ENCODE measurements at places on chromosomes 1 and 21.

DNA sequence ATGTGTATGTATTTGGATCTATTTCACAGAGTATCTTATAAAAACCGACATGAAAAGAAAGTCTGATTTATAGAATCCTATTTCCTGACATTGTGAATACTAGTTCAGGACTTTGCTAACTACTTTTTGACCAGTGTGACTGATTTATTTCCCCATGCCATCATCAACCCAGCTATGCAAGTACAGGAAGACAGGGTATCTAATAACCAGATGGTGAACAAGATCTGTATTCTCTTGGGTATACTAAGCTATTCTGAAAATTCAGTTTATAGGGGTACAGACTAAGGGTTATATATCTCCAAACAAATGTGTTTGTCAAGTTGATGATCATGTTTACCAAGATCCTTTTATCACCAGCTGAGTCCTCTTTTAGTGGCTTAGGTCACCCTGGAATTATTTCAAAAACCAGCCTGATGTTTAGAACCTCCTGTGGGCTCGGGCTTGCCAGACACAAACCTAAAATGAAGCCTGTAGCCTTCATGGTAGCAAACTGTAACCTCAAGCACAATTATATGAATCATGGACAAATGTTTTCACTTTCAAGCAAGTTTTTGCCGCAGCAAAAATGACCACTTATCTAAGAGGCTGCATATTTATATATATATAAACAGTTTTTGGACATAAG lies 185.1 kb downstream of the FGGY start:
- DNase-seq = peak; percentile 11

- DNase-seq = no peak
Measured at GRCh38 chr1:101284021-101284420, 47.2 kb downstream of the S1PR1 start.

DNA sequence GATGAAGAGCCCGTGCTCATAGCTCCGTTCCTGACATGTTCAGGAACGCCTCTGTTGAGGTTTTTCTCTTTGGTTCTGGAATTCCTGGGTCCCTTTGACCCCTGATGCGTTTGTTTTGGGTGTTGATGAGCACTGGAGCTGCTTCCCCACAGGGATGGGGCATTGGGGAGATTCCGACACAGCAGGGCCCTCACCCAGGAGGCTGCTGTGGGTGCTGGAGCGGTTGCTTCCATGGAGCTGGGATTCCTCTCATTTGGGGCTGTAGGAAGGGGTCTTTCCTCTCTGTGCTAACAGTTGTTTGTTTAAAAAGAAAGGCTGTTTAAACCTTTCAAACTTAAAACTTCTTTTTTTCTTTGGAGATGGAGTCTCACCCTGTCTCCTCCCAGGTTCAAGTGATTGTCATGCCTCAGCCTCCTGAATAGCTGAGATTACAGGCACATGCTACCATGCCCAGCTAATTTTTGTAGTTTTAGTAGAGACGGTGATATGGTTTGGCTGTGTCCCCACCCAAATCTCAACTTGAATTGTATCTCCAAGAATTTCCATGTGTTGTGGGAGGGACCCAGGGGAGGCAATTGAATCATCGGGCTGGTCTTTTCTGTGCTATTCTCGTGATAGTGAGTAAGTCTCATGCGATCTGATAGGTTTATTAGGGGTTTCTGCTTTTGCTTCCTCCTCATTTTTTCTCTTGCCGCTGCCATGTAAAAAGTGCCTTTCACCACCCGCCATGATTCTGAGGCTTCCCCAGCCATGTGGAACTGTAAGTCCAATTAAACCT lies 48.9 kb downstream of the SKI start:
- DNase-seq = no peak

DNA sequence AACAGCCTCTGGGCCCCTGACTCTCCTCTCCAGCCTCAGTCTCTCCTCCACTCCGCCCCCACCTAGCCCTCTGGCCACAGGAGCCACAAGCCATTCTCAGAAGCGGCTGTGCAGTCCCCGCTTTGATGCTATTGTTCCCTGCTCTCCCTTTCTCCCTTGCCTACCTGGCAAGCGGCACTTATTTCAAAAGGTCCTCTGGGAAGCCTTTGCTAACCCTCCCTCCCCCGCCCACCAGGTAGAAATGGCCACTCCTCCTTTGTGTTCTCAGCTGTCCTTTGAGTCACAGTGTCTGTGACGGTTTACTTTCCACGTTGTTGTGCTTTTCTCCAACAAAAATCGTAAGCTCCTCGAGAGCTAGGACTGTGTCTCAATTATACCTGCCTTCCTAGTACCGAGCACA lies 338.4 kb upstream of the PROX1 start:
- DNase-seq = no peak

All from NCI-H1694 (cell line).